Heart left ventricle (tissue), 16 donors: ENCODE measurements at places on chromosomes 5 and 9. TPM values are rescaled to one million over a fixed set of nuclear protein-coding genes. Genes with fewer than 3 reads are reported as not detected.

DNA sequence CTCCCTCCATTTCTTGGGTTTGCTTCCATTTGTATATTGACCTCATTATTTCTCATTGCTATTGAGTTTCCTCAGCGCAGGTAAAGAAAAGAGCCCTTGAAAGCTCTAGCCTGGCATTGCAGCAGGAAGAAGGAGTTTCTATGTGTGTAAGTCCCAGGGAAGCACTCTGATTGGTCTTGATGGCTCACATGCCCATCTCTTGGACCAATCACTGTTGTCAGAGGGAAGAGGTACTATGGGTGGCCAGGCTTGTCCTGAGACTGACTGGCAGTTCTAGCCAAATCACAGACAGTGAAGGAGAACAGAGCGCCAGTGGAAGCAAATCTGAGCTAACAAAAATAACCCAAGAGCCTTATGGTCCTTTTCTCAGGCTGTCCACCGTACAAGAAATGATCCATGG, 219.0 kb downstream of the PAX5 start:
- H3K27me3 ChIP-seq, result peaks cover 9% of the 10 kb centered on the region
- H3K4me1 ChIP-seq, result no peaks in the 10 kb centered on the region
- H3K27ac ChIP-seq, result no peak overlapping the region
- H3K36me3 ChIP-seq, result no peaks in the 10 kb centered on the region
- no peak overlapping the region for H3K4me3 ChIP-seq

GRCh38 chr9:125137200-125137599, 6.1 kb downstream of the SCAI start:
- H3K27me3 ChIP-seq, result no peaks in the 10 kb centered on the region
- H3K4me3 ChIP-seq, result no peak overlapping the region
- DNase-seq, result no peak
- H3K36me3 ChIP-seq, result no peaks in the 10 kb centered on the region

- H3K27ac ChIP-seq, result no peak overlapping the region
- no peaks in the 10 kb centered on the region for H3K36me3 ChIP-seq
- DNase-seq, result no peak
- H3K27me3 ChIP-seq, result no peaks in the 10 kb centered on the region
- no peak overlapping the region for H3K4me3 ChIP-seq
Observed at GRCh38 chr9:36895744-36896260, 138.3 kb downstream of the PAX5 start.

GRCh38 chr5:57716661-57717060, 234.1 kb upstream of the ACTBL2 start:
- no peak overlapping the region for H3K4me3 ChIP-seq
- no peaks in the 10 kb centered on the region for H3K27me3 ChIP-seq
- DNase-seq, result no peak
- no peaks in the 10 kb centered on the region for H3K4me1 ChIP-seq
- H3K27ac ChIP-seq, result no peak overlapping the region
- H3K36me3 ChIP-seq, result no peaks in the 10 kb centered on the region

DNA sequence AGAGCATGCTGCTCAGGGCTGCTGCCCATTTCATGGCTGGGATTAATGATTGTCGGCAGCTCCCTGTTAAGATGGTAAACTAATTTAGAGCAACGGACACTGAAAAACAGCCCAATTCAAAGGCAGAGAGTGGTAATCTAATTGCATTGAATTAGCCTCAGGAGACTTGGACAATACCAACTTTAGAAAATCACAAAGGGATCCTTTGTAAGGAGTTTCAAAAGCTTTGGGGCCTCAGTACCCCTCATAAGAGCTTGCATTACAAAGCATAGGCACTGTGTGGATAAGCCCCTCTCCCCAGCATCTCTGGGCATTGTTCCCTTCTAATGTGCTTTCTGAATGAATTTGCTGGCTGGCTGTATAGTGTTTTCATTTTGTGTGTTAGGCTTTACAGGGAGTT, 6.7 kb downstream of the GLRA1 start:
- no peak overlapping the region for H3K4me3 ChIP-seq
- no peak overlapping the region for H3K27ac ChIP-seq

DNA sequence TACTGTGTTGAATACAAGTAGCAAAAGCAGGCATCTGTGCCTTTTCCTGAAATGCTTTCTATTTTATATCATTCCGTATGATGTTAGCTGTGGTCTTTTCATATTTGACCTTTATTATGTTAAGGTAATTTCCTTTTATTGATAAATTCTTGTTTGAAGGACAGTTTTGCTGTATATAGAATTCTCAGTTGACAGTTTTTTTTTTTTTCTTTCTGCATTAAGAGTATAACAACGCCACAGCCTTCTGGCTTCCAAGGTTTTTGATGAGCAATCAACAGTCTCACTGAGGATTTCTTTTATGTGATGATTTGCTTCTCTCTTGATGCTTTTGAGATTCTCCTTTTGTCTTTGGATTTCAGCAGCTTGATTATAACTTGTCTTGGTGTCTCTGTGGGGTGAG, 23.6 kb downstream of the ZNF483 start:
- no peak overlapping the region for H3K4me3 ChIP-seq
- H3K27me3 ChIP-seq, result no peaks in the 10 kb centered on the region
- no peaks in the 10 kb centered on the region for H3K4me1 ChIP-seq
- H3K36me3 ChIP-seq, result no peaks in the 10 kb centered on the region
- no peak for DNase-seq

CDHR2 gene
- not detected for total RNA-seq

CDKN2B-AS1 gene
- 0.54 TPM for total RNA-seq
